ENCODE measurements at places on chromosomes 1 and 21. TPM values are rescaled to one million over a fixed set of nuclear protein-coding genes. Genes with fewer than 3 reads are reported as not detected.

Gene TFF2
- total RNA-seq = not detected

Gene SPRR2B
- total RNA-seq = not detected

Gene DPH5
- total RNA-seq = 65.6 TPM

Gene MIXL1
- total RNA-seq = not detected

Gene SHE
- total RNA-seq = 0.06 TPM

Gene MANEAL
- total RNA-seq = 1.0 TPM

Gene RIPK4
- 1.2 TPM for total RNA-seq

Gene LCE1E
- total RNA-seq = not detected

Gene RXFP4
- total RNA-seq = not detected

Gene TRPM2
- 8.6 TPM for total RNA-seq

Gene KRTAP8-1
- total RNA-seq = not detected

DNA sequence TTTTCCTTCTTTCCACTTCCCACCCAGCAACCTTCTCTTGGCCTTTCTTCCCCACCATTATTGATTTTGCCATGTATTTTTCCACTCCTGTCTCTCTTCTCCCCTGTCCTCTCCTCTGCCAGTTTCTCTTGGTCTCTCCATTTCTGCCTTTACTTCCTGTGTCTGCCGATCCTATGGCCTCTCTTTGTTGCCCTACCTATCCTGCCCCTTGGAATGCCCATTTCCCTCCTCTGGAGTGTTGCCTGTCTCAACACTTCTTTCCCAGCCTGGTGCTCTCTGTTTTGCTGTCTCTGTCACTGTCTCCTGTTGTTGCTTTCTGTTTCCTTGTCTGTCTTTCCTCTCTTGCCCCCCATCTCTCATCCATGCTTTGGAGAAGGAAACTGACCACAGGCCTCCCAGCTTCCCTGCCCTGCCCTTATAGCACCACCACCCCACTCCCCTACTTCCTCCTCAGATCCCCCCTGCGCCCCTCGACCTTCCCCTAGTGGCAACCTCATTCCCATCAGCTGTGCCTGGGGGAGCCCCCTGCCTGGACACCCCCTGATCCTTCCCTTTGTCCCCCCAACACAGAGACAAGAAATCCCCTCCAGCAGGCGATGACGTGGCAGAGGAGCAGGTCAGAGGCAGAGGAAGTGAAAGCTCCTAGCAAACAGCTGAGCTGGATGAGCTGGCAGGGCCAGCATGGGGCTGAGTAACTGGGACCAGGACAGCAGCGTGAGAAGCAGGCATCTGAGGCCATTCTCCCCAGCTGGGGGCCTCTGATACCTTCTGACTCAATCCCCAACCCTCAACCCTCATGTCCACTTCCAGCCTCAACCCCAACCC lies 6.6 kb upstream of the ETV3L start:
- DNase-seq = no peak

DNA sequence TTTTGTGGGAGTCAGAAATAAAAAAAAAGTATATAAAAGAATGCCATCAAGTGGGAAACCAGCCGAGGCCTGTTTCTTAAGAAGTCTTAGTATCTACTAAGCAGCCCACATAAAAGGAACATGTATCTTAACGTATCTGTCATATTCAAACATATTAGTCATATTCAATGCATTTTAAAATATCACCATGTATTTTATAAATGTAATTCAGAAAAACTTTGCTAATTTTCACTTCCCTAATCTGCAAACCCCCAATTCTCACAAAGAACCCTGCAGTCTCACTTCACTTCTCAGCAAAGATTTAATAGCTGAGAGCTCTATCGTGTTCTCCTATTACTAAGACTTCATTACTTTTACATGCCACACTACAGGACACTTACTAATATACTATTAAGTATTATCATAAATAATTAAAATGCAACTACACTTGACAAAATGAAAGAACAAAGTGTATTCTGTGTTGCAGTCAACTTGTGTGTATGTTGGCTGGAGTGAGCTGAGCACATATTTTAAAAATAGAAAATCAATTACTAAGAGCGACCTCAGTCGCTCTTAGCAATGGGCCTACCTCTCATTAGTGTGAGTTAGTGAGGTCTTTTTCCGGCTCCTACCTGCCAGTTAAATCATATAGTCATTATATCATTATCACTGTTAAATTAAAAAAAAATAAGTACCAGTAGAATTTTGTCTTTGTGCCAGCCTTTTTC lies 484.3 kb downstream of the LMO4 start:
- DNase-seq = no peak

DNA sequence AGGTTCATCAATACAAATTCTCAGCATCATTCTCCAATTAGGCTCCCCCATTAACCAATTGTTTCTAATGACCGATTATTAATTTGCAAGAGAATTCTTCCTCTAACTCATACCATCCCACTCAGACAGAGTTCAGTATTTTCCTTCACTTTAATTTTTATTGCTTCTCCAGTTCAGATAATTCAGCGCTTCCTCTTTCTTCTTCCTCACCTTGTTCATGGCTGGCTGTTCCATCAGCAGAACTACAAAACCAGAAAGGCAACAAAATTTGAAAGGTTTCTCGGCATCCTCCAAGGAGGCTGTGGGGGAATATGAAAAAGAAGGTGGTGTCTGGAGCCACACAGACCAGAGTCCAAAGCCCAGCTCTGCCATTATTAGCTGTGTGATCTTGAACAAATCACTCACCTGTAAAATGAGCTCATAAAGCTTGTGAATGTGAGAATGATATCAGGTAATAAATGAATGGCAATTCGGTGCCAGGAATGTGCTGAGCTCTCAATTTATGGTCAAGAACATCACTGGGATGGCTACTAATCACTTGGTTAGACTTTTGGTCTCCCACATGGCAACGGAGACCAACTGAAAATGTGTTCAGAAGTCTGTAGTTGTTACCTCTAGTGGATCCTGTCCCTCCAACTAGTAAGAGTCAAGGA lies 11.7 kb upstream of the ZNF436 start:
- no peak for DNase-seq

DNA sequence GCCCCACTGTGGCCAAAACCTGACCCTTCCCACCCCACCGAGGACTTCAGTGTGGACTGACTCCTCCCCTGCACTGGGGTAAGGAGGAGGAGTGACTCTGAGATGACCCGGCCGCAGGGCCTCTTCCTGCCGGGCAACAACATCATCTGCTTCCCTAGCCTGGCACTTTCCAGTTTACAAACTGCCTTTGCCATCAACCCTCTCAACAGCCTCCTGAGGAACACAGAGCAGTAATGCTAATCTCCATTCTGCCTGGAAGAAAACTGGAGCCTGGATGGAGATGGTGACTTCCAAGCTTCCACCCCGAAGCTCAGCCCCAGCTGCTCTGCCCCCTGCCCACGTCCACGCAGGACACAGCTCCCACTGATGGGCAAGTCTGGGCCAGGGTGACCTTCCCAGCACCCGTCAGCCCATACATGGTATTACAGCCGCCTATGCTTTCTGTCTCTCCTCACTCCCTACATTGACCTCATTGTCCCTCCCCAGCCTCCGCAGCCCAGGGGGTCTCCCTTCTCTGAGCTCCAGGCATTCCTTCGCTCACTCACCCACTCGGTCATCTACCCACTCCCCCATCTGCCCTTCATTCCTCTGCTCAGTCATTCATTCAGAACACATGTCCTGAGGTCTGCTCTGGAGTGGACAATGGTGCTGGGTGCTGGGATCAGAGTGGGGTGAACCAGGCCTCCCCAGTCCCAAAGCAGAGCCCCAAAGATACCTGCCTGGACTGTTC lies 34.2 kb downstream of the RAP1GAP start:
- no peak for DNase-seq

GRCh38 chr1:82455342-82455741 lies 654.6 kb downstream of the ADGRL2 start:
- DNase-seq = no peak

- DNase-seq = no peak
Measured at GRCh38 chr1:207021139-207021861, 11.3 kb downstream of the C1orf116 start.

- no peak for DNase-seq
Measured at GRCh38 chr1:222772996-222773379, 36.0 kb downstream of the FAM177B start.

DNA sequence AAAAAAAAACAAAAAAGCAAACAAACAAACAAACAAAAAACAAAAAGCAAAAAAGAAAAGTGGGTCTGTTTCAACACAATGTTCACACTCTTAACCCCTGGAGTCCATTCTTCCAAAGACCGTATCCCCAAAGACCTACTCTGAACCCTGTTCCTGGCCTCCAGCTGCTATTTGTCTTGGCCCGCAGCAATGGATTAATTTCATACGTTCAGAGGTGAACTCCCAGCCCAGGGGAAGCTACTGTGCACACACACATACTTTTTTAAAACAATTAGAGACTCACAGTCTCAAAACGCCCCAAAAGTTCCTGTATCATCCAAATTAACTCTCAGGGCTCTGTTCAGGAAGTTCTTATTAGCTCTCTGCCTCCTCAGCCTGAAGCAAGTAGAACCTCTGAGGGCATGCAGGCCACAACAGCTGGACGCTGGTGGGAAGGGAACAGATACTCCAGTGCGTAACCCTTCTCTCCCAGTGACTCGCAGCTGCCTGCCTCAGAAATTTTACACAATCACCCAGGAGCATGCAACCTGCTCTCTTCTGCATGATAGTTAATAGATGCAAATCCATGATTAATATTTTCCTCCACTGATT lies 395.4 kb downstream of the RRAGC start:
- no peak for DNase-seq

DNA sequence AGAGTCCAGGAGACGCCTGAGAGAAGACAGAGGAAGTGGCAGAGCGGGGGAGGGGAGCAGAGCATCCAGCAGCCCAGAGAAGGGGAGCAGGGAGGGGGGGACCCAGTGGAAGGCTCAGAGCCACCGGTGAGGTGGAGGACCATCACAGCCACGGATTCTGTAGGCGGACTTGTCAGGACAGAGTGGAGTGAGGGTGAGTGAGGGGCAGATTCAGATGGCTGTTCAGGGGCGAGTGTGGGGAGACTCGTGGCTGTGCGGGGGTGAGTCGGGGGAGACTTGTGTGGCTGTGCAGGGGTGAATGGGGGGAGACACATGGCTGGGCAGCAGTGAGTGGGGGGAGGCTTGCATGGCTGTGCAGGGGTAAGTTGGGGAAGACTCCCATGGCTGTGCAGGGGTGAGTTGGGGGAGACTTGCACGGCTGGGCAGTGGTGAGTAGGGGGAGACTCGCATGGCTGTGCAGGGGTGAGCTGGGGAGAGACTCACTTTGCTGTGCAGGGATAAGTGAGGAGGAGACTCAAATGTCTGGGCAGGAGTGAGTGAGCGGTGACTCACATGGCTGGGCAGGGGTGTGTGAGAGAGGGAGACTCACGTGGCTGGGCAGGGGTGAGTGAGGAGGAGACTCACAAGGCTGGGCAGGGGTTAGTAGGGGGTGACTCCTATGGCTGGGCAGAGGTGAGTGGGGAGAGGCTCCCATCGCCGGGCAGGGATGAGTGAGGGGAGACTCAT lies 56.8 kb upstream of the ABCG1 start:
- peak; percentile 30 for DNase-seq

- DNase-seq = no peak
Measured at GRCh38 chr1:162186406-162186805, 116.9 kb downstream of the NOS1AP start.

- no peak for DNase-seq
Measured at GRCh38 chr1:40593449-40594186, 62.2 kb downstream of the ZNF684 start.

GRCh38 chr21:18228060-18228739 lies 16.4 kb upstream of the CHODL start:
- no peak for DNase-seq

GRCh38 chr21:16409352-16409751 lies 679.6 kb downstream of the USP25 start:
- DNase-seq = no peak

GRCh38 chr1:63797056-63797726 lies 23.4 kb downstream of the ROR1 start:
- no peak for DNase-seq

DNA sequence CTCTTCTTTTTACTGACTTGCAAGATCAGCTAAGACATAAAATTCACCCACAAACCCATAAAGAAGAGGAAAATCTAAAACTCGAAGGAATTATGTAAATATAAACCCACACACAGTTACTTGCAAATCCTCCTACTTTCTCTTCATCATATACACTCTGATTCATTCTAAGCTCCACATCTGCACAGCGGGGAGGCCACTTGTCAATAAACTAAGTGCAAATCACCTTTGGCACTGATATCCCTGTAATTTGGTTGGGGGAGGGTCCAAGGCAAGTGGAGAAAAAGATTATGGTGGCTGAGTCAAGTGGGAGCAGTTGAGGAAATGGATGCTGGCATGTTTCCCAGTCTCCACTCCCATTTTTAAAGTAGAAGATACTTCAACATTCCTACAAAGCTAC lies 596.5 kb downstream of the MATN1 start:
- no peak for DNase-seq

- DNase-seq = no peak
Measured at GRCh38 chr1:220970311-220970710, 91.1 kb downstream of the HLX start.

DNA sequence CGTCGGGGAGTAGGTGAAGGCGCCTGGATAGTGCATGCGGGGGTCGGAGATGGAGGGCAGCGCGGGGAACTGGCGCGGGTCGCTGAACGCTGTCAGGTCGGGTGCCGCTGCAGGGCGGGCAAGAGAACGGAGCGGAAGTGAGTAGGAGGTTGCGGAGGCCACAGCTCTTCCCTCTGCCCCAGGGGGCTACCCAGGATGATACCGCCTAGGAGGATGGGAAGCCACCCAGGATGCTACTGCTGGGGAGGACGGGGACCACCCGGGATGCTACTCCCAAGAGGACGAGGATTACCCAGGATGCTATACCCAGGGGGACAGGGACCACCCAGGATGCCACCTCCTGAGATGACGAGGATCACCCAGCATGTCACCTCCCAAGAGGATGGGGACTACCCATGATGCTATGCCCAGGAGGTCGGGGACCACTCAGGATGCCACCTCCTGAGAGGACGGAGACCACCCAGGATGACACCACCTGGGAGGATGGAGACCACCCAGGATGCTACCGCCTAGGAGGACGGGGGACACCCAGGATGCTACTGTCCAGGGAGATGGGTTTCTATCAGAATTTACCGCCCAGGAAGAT lies 123.8 kb downstream of the CLIC6 start:
- DNase-seq = no peak

DNA sequence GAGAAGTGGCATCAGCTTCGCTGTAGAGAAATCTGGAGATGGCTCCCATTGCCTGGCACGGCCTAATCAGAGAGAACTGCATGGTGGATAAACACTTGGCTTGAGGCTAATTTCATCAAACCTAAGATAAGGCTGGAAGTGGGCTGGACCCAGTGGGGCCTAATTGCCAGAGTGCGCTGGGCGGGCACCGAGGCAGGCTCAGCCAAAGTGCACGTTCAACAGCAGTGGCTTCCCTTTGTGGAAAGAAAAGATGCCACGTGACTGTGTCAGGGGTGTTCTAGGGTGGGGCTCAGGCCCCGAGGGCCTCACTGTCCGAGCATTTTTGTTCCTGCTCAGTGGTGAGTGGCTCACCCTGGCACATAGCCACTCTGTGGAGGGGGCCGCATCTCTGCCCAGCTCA lies 5.8 kb downstream of the PLCH2 start:
- no peak for DNase-seq
